ENCODE measurements at places on chromosomes 2 and 18.

DNA sequence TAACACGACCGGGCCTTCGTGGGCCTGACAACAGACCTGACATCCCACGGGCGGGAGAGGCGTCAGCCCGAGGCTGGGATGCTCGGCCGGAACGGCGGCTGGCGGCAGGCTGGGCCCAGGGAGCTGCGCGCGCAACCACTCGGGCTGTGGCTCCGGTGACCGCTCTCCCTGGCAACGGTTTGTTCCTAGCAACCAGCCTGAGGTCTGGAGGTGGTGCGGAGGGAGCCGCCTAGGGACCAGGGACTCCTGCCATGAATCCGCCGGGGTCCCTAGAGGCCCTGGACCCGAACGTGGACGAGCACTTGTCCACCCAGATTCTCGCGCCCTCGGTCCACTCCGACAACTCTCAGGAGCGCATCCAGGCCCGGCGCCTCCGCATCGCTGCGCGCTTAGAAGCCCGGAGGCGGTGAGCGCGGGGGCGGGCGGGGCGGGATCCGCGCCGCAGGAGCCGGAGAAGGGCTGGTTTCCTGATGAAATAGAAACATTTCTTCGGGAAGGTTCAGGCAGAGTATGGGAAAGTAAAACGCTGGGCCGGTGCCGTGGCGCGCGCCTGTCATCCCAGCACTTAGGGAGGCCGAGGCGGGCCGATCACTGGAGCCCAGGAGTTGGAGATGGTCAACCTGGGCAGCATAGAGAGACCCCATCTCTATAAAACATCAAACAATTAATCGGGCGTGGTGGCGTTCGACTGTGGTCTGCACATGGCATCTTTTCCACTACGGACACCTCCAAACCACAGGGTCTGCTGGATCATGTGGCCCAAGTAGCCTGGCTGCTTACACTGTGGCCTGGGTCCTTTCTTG is at the start of gene DRC1:
TSS of gene DRC1 (plus strand) at position 182 of the 803 bp plus-strand sequence. CDS start at position 252, 70 bp downstream.
- no peak for DNase-seq

GRCh38 chr2:66839551-66840320 is 404.8 kb downstream of the MEIS1 start:
- no peak for DNase-seq

GRCh38 chr18:6797171-6797570 is 67.7 kb downstream of the ARHGAP28 start:
- no peak for DNase-seq

- DNase-seq, result no peak
These were observed 10.6 kb downstream of the FAP start for GRCh38 chr2:162232671-162233070.

DNA sequence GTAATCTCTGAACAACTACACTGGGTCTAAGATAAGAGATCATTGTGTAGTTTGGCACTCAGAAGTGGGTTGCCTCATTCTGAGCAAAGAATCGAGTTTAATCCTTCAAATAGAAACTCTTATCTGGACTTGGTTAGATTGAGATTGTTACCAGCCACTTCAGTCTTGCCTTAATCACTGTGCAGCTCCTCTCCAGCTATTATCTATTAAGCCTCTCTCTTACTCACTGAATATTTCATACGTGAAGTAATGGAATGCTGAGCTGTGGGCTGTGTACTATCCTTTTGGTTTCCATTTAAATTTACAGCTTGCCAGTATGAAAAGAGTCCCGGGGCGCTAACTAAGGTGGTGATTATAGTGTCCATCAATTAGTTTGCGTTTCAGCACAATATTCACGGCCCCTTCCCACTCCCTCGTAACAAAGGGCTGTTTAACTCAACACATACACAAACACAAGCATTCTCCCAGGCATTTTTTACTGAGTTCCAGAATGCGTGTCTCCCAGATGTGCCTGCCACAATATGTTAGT is 65.7 kb upstream of the NCKAP5 start:
- DNase-seq, result no peak

DNA sequence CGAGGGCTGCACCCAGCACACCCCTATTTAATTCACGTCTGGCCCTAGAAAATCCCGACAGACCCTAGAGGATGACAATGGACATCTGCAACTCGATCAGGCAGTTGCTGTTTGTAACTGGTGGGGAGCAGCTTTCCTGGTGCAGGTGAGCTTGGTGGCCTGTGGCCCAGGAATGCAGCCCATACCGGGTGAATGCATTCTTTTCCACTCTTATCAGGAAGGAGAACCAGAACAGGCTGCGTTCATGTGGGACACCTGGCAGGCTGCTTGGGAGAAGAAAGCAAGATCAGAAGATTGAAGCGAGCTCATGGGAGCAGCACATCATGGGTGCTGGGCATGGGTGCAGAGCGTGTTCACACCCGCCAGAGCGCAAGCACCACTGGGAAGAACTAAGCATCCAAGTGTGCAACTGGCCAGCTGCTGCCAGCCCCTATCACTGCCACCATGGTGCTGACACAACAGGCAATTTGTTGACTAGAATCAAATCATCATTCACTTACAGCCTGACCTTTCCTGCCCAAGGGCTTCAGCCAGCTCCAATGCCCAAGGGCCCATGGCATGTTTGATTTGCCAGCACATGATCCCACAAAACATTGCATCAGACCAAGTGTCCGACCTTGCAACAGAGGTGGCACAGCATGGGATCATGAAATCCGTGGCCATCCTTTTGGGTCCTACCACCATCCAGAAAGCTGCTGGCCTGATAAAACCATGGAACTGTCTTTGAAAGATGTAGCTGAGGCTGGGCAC is 241.7 kb upstream of the ID2 start:
- DNase-seq, result no peak

DNA sequence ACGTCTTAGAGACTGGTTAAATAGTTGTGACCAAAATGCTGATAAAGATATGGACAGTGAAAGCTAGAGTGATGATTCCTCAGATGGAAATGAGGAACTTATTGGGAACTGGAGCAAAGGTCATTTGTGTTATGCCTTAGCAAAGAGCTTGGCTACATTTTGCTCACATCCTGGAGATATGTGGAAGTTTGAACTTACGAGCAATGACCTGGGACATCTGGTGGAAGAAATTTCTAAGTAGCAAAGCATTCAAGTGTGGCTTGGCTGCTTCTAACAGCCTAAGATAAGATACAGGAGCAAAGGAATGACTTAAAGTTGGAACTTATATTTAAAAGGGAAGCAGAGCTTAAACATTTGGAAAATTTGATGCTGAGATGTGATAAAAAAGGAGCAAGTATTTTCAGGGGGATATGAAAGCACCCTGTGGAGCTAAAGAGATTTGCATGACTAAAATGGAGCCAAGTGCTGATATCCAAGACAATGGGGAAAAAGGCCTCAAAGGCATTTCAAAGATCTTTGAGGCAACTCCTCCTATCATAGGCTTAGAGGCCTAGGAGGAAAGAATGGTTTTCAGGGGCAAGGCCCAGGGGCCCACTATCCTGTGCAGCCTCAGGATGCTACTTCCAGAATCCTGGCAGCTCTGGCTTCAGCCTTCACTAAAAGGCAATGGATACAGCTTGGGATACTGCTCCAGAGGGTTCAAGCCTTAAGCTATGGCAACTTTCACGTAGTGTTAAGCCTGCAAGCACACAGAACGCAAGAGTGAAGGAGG is 124.1 kb upstream of the KLHL14 start:
- DNase-seq, result no peak

All from stimulated activated CD8-positive, alpha-beta memory T cell treated with anti-CD3 and anti-CD28 coated beads, Interleukin-4, amount 100 ng/mL, for 1 hour (primary cell).